Thyroid gland (tissue), 4 donors: ENCODE measurements at places on chromosomes 2 and 18. TPM values are rescaled to one million over a fixed set of nuclear protein-coding genes. Genes with fewer than 3 reads are reported as not detected.

- H3K27ac ChIP-seq, result no peak overlapping the region
- no peak overlapping the region for H3K4me3 ChIP-seq
- DNase-seq, result no peak
- no peaks in the 10 kb centered on the region for H3K36me3 ChIP-seq
Observed at GRCh38 chr18:37787452-37787851, 221.9 kb upstream of the CELF4 start.

DNA sequence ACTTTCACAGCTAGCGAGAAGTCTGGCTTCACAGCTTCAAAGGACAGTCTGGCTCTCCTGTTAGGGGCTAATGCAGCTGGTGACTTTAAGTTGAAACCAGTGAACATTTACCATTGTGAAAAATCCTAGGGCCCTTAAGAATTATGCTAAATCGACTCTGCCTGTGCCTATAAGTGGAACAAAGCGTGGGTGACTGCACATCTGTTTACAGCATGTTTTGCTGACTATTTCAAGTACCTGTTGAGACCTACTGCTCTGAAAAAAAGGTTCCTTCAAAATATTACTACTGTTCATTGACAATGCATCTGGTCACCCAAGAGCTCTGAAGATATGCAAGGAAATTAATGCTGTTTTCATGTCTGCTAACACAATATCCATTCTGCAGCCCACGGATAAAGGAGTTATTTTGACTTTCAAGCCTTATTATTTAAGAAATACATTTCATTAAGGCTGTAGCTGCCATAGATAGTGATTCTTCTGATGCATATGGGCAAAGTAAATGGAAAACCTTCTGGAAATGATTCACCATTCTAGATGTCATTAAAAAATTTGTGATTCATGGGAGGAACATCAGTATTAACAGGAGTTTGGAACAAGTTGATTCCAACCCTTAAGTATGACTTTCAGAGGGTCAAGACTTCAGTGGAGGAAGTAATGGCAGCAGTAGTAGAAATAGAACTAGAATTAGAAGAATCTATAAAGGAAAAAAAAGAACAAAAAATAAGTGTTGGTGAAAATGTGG, 48.9 kb downstream of the POLR1A start:
- peaks cover 11% of the 10 kb centered on the region for H3K36me3 ChIP-seq
- no peaks in the 10 kb centered on the region for H3K27me3 ChIP-seq
- no peak overlapping the region for H3K27ac ChIP-seq
- peak; percentile 23 for DNase-seq
- H3K4me3 ChIP-seq, result no peak overlapping the region
- H3K4me1 ChIP-seq, result peaks cover 11% of the 10 kb centered on the region

DNA sequence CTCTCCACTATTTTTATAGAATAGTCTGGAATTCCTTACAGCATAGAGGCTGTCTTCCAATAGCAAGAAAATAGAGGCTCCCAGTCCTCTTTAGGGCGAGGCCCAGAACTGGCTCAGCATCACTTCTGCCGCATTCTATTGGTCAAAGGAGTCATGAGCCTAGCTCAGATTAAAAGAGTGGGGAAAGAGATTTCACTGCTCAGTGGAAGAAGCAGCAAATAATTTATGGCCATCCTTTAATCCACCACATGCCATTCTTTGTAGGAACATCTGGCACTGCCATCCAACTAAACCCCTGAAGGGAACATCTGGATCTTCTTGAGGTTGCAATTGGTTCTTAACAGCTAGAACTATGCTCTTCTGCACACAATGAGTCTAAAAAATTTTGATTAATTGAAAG, 43.4 kb upstream of the NEUROD1 start:
- no peaks in the 10 kb centered on the region for H3K36me3 ChIP-seq
- H3K4me3 ChIP-seq, result no peak overlapping the region
- no peaks in the 10 kb centered on the region for H3K4me1 ChIP-seq
- no peak for DNase-seq
- H3K27ac ChIP-seq, result no peak overlapping the region

DNA sequence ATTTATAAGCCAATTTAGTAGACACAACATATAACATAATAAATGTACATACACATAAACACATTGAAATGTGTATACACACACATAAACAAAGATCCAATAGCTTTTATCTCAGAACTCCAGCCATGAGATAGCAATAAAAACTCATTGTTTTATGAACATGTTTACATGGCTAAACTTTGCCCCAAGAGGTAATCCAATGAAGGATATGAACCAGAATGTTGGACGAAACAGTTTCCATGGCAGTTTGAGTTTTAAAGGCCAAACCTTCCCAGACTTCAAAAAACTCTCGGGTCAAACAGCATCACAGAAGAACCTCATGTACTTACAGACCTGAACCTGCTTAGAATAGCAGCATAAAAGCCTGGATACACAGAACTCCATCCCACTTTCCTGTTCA, 97.2 kb upstream of the WDR75 start:
- no peaks in the 10 kb centered on the region for H3K27me3 ChIP-seq
- no peak for DNase-seq
- H3K36me3 ChIP-seq, result no peaks in the 10 kb centered on the region
- H3K4me1 ChIP-seq, result peaks cover 7% of the 10 kb centered on the region
- no peak overlapping the region for H3K27ac ChIP-seq

DNA sequence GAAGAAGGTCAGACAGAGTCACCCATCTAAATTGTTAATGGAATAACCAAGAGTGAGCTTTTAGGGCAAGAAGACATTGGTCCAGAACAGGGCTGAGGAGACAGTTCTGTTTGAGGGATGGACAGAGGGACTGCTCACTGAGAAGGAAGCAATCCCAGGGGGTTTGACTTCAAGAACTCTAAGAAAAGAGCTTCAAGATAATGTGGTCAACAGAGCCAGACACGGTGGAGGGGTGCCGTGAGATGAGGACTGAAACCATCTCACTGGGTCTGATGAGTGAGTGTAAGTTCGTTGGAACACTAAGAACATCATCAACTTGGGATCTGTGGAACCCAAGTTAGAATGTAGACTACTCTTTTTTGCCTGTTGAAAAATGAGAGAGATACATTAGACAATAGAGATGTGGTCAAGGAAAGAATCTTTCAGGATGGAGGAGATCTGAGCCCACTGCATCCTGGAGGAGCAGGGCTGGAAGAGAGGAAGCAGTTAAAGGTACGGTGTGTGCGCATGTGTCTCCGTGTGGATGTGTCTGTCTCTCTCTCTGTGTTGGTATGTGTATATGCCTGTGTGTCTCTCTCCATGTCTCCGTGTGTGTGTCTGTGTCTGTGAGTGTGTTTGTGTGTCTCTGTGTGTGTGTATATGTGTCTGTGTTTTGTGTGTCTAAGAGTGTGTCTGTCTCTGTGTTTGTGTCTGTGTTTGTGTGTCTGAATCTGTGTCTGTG, 172.1 kb downstream of the MYCN start:
- H3K4me3 ChIP-seq, result no peak overlapping the region
- no peaks in the 10 kb centered on the region for H3K36me3 ChIP-seq
- H3K27ac ChIP-seq, result no peak overlapping the region
- no peaks in the 10 kb centered on the region for H3K4me1 ChIP-seq
- no peak for DNase-seq
- H3K27me3 ChIP-seq, result no peaks in the 10 kb centered on the region

Gene KCNE4
- 19.3 TPM for total RNA-seq

- H3K4me3 ChIP-seq, result no peak overlapping the region
- H3K36me3 ChIP-seq, result no peaks in the 10 kb centered on the region
- peaks cover 4% of the 10 kb centered on the region for H3K4me1 ChIP-seq
- no peak overlapping the region for H3K27ac ChIP-seq
- no peak for DNase-seq
- no peaks in the 10 kb centered on the region for H3K27me3 ChIP-seq
Observed at GRCh38 chr2:199975273-199975895, 20.0 kb downstream of the MAIP1 start.

Gene GALR1
- 0.40 TPM for total RNA-seq

GRCh38 chr2:205141381-205141780, 540.9 kb upstream of the NRP2 start:
- H3K27me3 ChIP-seq, result no peaks in the 10 kb centered on the region
- H3K27ac ChIP-seq, result no peak overlapping the region
- H3K4me1 ChIP-seq, result no peaks in the 10 kb centered on the region
- DNase-seq, result no peak
- H3K36me3 ChIP-seq, result no peaks in the 10 kb centered on the region
- no peak overlapping the region for H3K4me3 ChIP-seq

DNA sequence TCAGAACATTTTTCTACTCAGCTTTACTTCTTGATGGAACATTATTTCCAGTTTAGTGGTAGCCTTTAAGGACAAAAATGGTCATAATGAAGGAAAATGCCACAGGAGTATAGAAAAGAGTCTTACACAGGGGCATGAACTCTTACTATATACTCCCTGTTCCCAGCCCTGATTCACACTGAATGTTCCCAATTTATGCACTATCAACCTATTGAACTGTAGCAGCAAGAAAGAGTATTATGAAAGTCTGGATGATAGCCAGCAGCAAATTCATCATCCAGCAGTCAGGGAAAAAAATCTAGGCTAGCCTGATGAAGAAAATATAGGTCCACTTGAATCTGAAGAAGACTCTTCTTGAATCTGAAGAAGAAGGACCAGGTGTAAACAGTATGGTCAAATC, 1170.3 kb upstream of the CHAC2 start:
- no peaks in the 10 kb centered on the region for H3K27me3 ChIP-seq
- H3K4me3 ChIP-seq, result no peak overlapping the region
- H3K27ac ChIP-seq, result no peak overlapping the region
- no peaks in the 10 kb centered on the region for H3K36me3 ChIP-seq
- DNase-seq, result no peak

Gene SPHKAP
- total RNA-seq, result 1.6 TPM

GRCh38 chr2:96103187-96103601, 13.2 kb downstream of the ADRA2B start:
- no peaks in the 10 kb centered on the region for H3K27me3 ChIP-seq
- DNase-seq, result no peak
- H3K4me1 ChIP-seq, result no peaks in the 10 kb centered on the region
- no peak overlapping the region for H3K4me3 ChIP-seq
- H3K27ac ChIP-seq, result no peak overlapping the region

DNA sequence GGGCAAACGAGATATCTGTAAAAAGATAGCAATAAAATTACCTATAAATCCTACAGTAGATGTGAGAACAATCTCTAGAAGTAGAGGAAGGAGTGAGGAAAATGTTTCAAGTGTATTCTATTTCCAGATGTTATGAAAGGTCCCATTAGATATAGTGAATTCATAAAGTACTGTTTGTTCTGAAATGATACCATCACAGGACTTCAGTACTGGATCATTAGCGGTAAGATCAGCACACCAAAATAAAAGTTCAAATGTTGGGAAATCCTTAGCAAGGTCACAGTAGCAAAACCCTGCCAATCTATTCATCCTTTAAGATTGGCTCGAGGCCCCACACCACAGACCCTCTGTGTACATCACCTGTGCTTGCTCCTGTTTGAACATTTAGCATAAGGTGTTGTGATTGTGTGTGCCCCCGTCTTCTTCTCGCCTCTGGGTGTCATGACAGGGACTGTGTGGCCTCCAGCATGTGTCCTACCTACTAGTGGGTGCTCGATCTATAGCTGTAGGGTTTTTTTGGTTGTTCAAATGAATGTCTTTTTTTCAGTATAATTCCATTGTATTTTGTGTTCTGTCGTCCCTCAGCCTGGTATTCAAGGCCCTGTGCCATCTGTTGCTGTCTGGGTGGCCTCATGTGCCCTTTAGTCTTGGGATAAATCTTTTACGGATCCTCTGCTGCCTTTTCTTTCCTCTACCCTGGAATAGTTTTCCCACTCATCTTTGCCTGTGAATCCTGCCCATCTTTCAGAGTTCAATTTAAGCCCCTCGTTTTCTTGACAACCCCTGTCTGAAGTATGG, 9.1 kb downstream of the MFSD6 start:
- H3K4me1 ChIP-seq, result peaks cover 45% of the 10 kb centered on the region
- no peak for DNase-seq
- no peak overlapping the region for H3K4me3 ChIP-seq
- H3K27me3 ChIP-seq, result no peaks in the 10 kb centered on the region
- H3K27ac ChIP-seq, result no peak overlapping the region

DNA sequence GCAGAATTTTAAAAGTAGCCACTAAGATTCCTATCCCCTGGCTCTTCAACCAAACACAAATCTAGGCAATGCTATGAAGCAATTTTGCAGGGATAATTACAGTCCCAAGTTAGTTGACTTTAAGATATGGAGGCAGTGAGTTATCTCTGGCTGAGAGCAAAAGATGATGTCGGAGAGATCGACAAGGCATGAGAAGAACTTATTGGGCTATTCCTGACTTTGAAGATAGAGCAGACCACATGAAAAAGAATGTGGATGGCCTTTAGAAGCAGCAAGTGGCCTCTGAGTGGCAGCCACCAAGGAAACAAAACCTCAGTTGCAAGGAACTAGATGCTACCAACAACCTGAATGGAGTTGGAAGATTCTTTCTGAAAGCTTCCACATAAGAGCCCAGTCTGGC, 58.2 kb upstream of the PPM1B start:
- no peak overlapping the region for H3K27ac ChIP-seq
- no peaks in the 10 kb centered on the region for H3K27me3 ChIP-seq
- H3K36me3 ChIP-seq, result no peaks in the 10 kb centered on the region
- no peak for DNase-seq
- no peak overlapping the region for H3K4me3 ChIP-seq

- no peaks in the 10 kb centered on the region for H3K36me3 ChIP-seq
- no peak for DNase-seq
- no peak overlapping the region for H3K4me3 ChIP-seq
- no peaks in the 10 kb centered on the region for H3K4me1 ChIP-seq
- no peaks in the 10 kb centered on the region for H3K27me3 ChIP-seq
Observed at GRCh38 chr2:212766921-212767320, 228.3 kb upstream of the ERBB4 start.

Gene DYSF
- 10.3 TPM for total RNA-seq

GRCh38 chr2:226137201-226137811, 662.3 kb downstream of the IRS1 start:
- H3K4me1 ChIP-seq, result no peaks in the 10 kb centered on the region
- no peak overlapping the region for H3K4me3 ChIP-seq
- H3K27me3 ChIP-seq, result no peaks in the 10 kb centered on the region
- no peak for DNase-seq
- no peaks in the 10 kb centered on the region for H3K36me3 ChIP-seq
- no peak overlapping the region for H3K27ac ChIP-seq

Gene SKOR2
- not detected for total RNA-seq

DNA sequence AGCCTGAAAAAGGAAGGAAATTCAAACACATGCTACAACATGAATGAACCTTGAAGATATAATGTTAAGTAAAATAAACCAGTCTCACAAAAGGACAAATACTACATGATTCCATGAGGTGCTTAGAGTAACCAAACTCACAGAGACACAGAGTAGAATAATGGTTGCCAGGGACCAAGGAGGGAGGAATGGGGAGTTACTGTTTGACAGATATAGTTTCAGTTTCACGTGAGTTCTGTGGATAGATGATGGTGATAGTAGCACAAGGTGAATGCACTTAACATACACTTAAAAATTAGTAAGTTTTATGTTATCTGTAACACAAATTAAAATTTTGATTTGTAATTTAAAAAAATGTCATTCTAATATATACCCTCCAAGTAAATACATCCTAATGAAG, 106.9 kb upstream of the ACVR1C start:
- no peaks in the 10 kb centered on the region for H3K27me3 ChIP-seq
- peaks cover 3% of the 10 kb centered on the region for H3K4me1 ChIP-seq
- no peak for DNase-seq
- no peak overlapping the region for H3K4me3 ChIP-seq
